ENCODE measurements at places on chromosomes 5 and 9.

- DNase-seq: no peak
Observed at GRCh38 chr5:74822288-74822687, 43.9 kb downstream of the FAM169A start.

DNA sequence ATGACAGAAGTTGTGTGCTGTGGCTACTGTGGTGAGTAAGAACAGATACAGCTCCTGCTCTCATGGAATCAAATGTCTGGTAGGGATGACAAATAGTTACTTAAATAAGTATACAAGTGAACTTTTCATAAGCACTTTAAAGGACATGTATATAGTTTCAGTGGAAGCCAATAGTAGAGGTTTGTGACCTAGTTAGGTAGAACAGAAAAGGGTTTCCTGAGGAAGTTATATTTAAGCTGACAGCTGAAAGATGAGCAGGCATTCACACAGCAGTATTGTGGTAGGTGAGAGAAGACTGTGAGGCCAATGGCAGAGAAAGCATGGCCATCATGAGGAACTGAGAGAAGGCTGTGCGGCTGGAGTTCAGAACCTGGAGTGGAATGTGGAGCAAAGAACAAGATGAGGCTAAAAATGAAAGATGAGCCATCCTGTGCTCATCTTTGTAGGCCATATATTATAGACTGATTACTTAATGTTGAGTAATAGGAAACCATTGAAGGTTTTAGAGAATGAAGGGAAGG is 15.4 kb downstream of the FAM174A start:
- peak; percentile 46 for DNase-seq

GRCh38 chr9:88344013-88344412 is 44.2 kb upstream of the SPIN1 start:
- no peak for DNase-seq

- DNase-seq: no peak
Observed at GRCh38 chr5:54620141-54620933, 102.8 kb downstream of the SNX18 start.

DNA sequence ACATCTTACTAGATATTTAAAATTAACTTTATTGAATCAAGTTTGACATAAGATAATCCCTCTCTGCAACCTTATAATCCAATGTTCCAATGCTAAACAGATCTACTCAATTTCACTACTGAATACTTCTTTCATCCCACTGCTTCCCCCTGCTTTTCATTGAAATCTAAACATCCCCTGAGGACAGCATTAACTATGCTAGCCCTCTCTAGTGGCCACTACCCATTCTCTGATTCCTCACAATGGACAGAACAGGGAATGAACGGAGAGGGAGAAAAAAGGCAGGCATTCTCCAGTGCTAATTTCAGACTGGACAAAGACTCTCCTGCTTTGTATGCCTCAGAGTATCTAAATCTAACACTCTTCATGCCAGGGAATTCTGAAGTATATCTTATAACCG is 54.3 kb upstream of the RGS7BP start:
- no peak for DNase-seq

- DNase-seq: no peak
Observed at GRCh38 chr5:157613385-157614245, 38.0 kb upstream of the ADAM19 start.

GRCh38 chr5:142233083-142234032 is 91.5 kb downstream of the SPRY4 start:
- no peak for DNase-seq

DNA sequence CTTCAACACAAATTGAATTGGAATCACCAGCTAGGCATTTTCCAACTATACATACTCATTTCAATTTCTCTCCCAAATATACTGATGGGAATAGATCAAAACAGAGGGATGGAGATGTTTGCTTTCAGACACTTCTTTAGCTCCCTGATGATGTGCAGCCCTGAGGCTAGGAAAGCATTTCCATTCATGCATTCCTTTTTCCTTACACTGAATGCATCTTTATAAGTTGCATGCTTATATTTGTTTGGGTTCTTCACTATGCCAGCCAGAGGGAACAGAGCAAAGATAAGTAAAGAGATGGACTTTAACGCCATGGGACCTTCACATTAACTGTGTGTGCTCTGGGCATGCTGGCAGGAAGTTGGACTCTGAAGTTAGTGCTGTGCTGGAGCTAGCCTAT is 696.5 kb upstream of the CDH9 start:
- no peak for DNase-seq

GRCh38 chr9:17829812-17830385 is 251.0 kb downstream of the SH3GL2 start:
- DNase-seq: no peak

DNA sequence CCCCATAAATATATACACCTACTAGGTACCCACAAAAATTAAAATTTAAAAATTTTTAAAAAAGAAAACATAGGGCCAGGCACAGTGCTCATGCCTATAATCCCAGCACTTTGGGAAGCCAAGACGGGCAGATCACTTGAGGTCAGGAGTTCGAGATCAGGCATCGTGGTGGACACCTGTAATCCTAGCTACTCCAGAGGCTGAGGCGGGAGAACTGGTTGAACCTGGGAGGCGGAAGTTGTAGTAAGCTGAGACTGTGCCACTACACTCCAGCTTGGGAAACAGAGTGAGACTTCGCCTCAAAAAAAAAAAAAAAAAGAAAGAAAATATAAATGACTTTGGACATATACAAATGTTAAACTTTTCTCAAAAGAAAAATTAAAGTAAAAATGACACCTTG is 33.3 kb upstream of the RNF38 start:
- no peak for DNase-seq

- DNase-seq: no peak
Observed at GRCh38 chr5:93599399-93600120, 16.5 kb downstream of the NR2F1 start.

GRCh38 chr5:133219296-133219695 is 167.5 kb downstream of the HSPA4 start:
- no peak for DNase-seq

DNA sequence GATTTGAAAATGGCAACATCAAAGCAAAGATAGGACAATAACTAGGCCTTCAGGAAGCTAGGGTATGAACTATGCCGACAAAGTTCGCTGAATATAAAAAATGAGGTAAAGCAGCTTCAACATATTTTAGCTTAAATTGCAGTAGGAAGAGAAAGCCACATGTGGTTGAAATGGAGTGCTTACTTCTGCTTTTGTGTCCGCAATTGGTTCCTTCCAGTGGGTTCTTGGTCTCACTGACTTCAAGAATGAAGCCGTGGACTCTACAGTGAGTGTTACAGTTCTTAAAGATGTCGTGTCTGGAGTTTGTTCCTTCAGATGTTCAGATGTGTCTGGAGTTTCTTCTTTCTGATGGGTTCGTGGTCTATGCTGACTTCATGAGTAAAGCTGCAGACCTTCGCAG is 95.2 kb downstream of the APTX start:
- DNase-seq: no peak

DNA sequence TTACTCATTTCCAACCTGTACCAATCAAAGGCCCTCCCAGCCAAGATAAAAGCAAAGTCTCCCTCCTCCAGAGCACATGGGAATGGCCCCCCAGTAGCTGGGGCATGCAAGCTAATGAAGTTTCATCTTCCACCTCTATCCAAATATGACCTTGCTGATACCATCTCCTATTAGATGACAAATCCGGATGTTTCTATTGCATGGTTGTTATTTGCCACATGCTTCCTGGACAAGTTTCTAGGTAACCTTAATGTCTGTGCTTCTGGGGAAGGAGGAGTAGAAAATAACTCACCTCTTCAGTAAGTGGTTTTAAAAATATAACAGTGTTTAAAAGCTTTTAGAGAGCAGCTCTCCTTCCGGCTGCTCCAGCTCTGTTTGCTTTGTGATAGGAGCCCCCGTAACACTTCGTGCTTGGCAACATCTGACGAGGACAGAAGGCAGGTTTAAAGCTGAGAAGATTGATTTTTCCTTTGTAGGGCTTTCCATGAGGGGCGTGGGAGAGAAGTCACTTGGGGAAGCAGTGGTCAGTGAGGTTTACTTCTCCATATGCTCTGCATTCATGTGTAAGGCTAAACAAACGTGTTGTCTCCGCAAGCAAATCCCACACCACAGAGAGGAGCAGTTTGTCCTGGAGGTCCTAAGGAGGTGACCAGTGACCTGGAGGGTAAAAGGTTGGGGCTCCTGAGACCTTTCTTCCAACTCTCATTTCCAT is 40.3 kb upstream of the GLRX start:
- DNase-seq: no peak

GRCh38 chr5:180090098-180090768 is 18.7 kb upstream of the RNF130 start:
- DNase-seq: no peak
